M059J (cell line): ENCODE measurements at places on chromosomes 11 and 22. TPM values are rescaled to one million over a fixed set of nuclear protein-coding genes. Genes with fewer than 3 reads are reported as not detected.

DNA sequence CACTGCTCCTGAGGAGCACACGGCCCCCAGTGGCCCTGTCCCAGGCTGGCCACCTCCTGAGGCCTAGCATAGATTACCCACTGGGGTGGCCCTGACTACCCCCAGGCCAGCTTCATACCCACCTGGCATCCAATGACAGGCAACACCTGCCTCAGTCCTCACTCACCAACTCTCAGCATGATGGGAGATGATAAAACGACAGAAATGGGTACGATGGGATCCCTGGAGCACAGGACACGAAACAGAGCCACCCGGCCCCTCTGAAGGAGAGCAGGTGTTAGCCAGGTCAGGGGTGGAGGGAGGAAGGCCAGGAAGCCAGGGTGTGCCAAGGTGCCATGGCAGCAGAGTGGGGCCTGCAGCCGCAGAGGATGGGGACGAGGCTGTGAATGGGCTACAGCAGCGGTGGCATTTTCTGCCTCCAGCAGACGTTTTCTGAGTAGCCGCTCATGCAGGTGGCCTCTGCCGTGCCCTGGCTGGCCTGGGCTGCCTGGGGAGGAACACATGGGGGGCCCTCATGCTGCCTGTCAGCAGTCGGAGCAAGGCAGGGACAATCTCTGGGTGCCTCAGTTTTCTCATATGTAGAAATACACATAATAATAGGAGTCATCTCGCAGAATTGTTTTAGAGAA, 50.2 kb upstream of the FGF3 start:
- no peak for DNase-seq

The MAML2 gene
- 12.0 and 14.0 TPM in 2 replicates for total RNA-seq

GRCh38 chr22:23187211-23187610, 6.9 kb downstream of the BCR start:
- no peak for DNase-seq

The MS4A14 gene
- total RNA-seq, result not detected in 2 replicates

GRCh38 chr11:128988242-128988970, 45.7 kb upstream of the TP53AIP1 start:
- DNase-seq, result no peak
